SW480 (cell line): ENCODE measurements at places on chromosomes 4 and X.

- DNase-seq, result no peak
Measured at GRCh38 chr4:41425650-41426049, 112.3 kb upstream of the LIMCH1 start.

- DNase-seq, result peak; percentile 6
Measured at GRCh38 chr4:52199574-52200338, 148.7 kb downstream of the SPATA18 start.

GRCh38 chrX:11196476-11196875 lies 85.3 kb downstream of the HCCS start:
- no peak for DNase-seq

- DNase-seq, result no peak
Measured at GRCh38 chr4:14178421-14178820, 550.9 kb upstream of the BOD1L1 start.

DNA sequence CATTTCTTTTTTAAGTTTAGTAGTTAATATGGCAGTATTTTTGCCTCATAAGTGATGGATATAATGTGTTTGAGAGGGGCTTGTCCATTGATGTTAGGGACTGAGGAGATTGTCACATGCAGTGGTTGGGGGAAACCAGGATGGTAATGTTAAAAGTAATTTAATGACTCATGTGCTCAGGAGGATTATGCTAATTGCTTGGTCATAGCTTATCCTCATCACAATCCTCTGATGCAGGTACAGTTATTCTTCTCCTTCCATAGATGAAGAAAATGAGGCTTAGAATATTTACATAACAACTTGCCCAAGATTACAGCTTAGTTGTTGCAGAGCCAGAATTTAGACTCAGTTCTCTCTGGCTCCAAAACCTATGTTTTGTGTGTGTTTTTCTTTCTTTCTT lies 94.4 kb upstream of the SCML1 start:
- no peak for DNase-seq

DNA sequence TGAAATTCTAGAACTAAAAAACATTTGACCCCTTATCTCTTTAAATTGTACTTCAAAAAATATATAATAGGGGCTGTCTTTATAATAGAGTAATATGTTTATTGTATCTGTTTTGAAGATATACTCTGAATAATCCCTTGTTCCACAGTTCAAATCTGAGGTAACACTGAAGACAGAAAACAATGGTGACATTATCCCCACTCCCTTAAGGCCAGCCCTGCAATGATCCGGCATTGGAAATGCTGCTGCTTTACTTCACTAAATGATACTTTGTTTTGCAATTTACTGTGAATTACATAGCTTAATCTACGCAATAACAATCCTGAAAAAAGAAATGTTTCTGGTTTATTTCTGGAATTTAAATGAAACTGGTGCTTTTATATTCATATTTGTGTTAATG lies 34.4 kb upstream of the ZFP42 start:
- DNase-seq, result no peak

- DNase-seq, result no peak
Measured at GRCh38 chr4:141797966-141798365, 161.6 kb downstream of the IL15 start.

- DNase-seq, result no peak
Measured at GRCh38 chr4:106261980-106262379, 54.0 kb downstream of the TBCK start.

- no peak for DNase-seq
Measured at GRCh38 chrX:7444967-7445366, 297.0 kb upstream of the PUDP start.

- no peak for DNase-seq
Measured at GRCh38 chr4:167218022-167218608, 16.2 kb downstream of the SPOCK3 start.

DNA sequence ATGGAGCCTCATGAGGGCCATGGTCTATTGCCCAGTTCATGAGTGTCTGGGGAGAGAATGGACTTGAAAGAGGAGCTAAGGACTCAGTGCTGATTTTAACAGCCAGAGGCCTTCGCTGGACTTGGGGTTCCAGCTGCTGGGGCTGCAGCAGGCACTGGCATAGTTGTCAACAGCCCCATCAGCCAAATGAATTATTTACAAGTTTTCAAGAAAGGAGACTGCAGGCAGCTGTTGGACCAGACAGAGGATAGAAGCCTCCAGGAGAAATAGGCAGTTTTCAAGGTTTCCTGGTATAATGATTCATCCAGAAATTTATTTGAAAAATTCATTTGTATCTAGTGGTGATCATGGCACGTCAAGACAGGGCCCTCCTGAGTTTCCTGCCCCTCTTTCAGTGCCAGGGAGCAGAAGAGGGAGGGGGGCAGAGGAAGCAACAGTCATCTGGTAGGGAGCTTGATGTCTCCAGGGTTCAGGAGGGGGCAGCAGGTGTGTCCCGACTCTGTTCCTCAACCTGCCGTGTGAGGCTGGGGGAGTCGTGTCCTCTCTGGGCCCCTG lies 63.1 kb upstream of the GPR78 start:
- no peak for DNase-seq

GRCh38 chr4:94525993-94526728 lies 74.4 kb downstream of the PDLIM5 start:
- no peak for DNase-seq

DNA sequence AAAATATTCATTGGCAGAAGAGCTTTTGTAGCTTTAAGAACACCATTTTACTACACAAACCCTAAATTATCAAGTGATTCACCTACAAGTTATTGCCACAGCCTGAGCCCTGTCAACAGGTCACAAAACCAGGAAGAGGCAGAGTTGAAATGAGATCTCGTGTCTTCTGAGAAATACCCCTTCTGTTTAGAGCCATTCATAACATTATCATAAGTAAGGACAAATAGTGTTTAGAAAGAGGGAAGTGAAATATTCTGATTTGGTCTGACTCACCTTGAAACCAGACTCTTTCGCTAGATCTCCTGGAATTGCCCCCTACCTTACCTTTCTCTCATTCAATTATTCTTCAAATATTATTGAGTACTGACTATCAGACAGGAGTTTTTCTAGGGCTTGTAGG lies 5.9 kb downstream of the ETDB start:
- no peak for DNase-seq

- no peak for DNase-seq
Measured at GRCh38 chrX:130057209-130057608, 53.1 kb downstream of the ELF4 start.

GRCh38 chr4:42610941-42611340 lies 46.0 kb downstream of the ATP8A1 start:
- DNase-seq, result no peak

- no peak for DNase-seq
Measured at GRCh38 chr4:12926189-12927066, 557.7 kb downstream of the RAB28 start.

DNA sequence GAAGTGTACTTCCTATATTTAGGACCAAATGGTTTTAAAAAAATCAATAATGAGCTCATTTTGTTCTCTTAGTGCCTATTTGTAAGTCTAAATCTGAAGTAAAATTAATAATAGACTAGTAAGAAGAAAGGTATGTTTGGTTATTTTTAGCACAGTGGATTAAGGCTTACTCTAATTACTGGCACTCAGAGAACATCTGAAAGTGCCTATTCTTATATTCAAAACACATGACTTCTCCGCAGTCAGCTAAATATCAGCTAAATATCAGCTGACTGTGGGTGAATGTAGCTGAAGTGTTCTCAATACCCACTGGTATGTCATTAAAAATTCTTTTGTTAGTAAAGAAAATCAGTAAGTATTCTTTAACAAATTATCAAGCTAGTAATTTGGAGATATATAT lies 6.0 kb downstream of the AP1S2 start:
- DNase-seq, result no peak

DNA sequence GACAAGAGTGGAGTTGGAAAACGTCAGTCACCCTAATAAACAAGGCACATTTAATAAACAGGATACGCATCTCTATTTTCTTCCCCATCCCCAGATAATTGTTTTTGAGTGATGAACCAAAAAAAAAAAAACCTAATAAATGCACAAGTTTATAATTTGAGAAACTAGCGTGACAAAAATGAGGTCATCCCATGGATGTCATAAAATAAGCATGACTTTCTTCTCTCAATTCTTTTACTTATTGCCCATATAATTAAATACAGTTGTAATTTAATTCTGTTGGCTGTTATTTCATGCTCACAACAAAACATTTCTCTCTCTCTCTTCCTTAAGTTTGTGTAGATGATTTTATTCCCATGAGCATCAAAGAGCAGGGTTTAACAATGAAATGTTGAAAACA lies 20.7 kb downstream of the PRKG2 start:
- DNase-seq, result no peak

- DNase-seq, result no peak
Measured at GRCh38 chr4:145307120-145307519, 126.7 kb upstream of the OTUD4 start.

DNA sequence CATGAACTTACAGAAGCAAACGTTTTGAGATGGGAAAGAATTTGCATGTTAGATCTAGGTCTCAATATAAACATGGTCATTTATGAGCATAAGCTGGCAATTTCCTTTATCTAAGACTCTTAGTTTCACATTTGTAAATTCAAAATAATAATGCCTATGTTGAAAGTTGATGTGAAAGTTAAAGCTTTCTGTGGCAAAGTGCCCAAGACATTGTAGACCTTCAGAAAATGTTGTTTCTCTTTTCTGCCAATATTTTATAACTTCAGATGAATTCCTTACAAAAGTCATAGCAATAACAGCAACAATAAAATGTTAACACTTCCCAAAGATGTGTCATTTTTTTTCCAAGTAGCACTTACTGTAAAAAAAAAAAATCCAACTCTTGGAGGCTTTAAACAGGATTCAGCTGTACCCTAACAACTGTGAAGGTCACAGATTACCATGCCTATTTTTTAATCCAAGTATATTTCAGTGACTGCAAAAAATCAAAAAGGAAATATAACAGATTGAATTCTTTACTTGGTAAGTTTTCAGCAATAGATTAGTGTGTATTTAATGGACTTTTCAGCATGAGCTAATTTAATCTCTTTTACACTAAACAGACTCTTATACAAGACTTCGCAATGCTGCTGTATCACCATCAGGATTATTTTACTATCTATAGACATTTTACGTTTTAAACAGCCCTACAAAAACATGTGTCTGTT lies 206.5 kb upstream of the PDE5A start:
- no peak for DNase-seq

GRCh38 chr4:71405791-71406190 lies 67.0 kb downstream of the SLC4A4 start:
- DNase-seq, result no peak

- no peak for DNase-seq
Measured at GRCh38 chr4:113955411-113955810, 24.0 kb downstream of the ARSJ start.

GRCh38 chr4:25504932-25505636 lies 128.0 kb downstream of the ANAPC4 start:
- DNase-seq, result no peak

DNA sequence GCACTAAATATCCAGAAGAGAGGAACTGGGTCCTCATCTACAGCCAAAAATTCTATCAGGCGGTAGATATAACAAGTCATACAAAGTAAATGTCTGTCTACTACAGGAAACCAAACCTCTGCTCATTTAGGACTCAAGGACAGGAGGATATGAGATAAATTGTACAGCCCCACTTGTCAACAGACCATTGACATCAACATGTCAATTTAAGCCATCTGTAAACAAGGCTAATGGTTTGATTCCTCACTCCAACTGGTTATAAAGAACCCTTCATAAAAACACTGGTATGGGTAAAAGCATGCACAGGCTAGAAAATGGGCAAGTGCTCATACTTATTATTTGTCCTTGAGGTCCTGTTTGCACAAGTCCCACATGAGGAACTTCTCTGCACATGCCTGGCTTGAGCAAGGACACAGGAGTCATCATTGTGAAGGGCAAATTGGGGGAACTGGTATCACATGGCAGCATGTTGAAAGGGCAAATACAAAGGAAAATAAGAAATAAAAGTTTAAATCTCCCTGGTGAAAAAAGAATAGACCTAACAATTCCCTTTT lies 13.2 kb downstream of the RTL8B start:
- DNase-seq, result no peak

- DNase-seq, result no peak
Measured at GRCh38 chrX:12997906-12998687, 23.2 kb downstream of the TMSB4X start.

DNA sequence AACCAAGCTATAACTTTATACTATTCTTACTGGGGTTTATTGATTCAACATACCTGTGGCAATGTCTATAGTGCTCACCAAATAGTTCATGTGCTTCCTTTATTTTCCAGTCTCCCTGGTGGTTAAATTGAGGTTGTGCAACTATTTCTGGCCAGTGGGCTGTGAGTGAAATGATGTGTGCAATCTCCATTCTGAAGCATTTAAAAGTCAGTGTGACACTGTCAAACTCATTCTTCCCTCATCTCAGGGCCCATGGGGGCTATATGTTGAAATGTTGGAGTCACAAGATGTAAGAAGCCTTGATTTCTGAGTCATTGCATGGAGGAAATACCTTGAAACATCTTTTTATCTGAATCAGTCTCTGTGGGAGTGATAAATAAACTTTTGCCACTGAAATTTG lies 414.3 kb upstream of the RPS6KA3 start:
- peak; percentile 2 for DNase-seq

DNA sequence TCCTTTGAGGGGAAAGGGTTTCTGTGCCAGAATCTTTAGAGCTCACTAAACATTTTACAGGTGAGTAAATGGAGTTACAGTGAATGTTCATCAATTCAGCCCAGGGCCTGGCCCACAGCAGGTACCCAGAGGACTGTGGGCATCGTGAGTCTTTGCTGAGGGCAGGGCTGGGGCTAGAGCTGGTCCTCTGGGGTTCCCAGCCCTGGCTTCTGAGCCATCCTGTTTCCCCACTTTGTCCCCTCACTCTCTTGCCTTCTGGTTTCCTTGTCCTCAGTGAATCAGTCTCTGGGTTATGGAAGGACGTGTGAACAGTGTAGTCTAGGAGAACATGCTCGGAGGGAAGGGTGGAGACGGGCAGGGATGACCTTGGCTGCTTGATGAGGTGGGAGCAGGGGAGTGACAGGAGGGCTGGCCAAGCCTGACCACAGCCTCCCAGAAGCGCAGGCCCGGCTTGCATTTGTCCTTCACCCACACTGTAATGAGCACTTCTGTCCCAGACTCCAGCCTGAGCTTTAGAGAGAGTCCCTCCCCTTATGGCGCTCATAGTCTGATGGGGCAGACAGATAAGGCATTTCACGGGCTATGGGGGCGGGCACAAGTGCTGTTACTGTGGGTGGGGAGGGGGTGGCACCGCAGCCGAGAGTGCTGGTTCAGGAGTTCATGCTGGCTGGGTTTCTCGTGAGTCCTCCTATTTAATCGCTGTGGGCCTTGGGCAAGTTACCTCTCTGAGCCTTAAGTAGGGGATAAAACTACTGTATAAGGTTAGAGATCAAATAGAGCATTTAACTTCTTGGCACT lies 17.3 kb downstream of the TBC1D14 start:
- no peak for DNase-seq
